ENCODE measurements at places on chromosomes 13 and 19.

DNA sequence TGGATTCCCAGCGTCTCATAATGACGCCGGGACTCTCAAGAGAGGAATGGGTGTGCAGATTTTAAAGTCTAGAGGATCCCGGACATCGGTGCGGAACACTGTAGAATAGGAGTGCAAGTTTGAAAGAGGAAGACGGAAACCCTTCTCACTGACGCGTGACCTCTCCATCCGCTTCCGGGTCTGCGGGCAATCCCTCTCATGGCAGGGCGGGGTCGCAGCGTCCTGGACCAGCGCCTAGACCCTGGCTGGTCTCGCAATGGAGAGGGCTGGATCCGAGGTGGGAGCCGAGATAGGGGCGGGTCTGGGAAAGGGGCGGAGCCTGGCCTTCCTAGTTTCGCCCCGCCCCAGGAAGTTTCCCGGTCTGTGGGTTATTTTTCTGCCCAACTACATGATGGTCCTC, 4.6 kb upstream of the ZNF845 start:
- no peak for DNase-seq

DNA sequence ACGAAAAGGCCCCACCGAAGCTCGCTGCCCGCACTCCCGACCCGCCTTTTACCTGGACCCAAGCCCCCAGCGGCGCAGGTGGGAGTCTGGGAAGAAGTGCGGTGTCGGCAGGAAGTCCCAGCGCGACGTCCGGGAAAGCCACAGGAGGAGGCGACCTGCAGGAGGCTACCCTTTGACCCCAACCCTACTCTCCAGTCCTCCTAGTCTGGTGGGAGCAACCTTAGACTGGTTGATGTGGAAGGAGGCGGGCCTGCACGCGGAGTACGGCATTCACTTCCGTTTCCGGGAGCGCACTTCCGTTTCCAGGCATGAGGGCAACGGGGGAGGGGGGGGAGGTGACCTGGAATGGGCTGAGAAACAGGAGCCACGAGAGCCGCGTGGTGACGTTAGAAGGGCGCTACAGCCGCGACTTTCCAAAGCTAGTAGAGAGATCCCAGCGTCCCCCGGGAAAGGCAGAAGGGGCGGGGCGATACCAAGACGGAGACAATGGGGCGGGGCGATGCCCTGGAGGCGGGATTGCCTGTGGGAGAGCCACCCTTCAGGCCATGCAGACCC, 28.5 kb downstream of the ZNF266 start:
- peak; percentile 43 for DNase-seq

GRCh38 chr13:71772361-71772760, 94.6 kb downstream of the DACH1 start:
- DNase-seq: no peak

DNA sequence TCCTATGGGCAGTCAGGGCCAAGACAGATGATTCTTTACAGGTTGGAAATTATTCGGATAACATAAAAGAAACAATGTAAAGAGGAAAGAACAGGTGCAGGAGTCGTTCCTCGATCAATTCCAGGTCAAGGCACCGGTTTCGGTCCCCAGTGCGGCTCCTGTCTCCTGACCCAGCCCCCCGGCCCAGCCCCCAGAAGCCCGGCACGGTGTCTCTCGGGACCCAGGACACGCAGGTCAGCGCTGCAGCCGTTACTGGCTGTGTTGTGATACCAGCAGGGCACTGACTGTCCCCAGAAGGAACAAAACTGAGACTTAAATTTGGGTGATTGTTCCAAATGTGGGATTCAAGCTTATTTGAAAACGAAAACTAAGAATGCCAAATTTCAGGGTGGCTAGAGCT, 8.5 kb downstream of the RASA3 start:
- no peak for DNase-seq

DNA sequence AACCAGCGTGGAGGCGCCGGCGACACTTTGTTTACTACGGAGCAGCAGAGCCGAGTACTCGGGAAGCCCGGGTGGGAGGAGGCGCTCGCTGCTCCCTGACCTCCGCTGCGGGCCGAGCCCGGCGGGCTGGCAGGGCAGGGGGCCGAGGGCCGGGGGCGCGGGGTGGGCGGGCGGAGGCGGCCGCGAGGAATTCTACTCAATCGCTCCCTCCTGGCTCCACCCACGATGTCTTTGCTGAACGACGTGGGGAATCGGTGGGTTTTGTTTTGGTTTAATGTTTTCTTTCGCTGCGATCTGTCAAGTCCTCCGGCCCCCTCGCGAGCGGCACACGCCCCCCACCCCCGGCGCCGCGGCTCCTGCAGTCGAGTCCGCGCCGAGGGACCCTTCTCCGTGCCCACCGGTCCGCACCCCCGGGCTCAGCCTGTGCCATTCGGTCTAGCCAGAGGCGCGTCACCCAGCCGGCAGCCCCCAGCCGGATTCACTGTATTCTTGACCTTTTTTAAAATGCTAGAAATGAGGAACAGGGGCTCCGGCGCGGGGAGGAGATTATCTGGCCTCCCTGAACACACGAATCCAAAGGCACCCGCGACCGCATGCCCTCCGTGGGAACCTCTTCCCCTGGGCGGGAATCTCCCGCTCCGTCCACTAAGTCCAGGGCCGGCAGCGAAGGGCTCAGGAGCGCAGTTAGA, 636 bp upstream of the FOXO1 start:
- DNase-seq: peak; percentile 27

DNA sequence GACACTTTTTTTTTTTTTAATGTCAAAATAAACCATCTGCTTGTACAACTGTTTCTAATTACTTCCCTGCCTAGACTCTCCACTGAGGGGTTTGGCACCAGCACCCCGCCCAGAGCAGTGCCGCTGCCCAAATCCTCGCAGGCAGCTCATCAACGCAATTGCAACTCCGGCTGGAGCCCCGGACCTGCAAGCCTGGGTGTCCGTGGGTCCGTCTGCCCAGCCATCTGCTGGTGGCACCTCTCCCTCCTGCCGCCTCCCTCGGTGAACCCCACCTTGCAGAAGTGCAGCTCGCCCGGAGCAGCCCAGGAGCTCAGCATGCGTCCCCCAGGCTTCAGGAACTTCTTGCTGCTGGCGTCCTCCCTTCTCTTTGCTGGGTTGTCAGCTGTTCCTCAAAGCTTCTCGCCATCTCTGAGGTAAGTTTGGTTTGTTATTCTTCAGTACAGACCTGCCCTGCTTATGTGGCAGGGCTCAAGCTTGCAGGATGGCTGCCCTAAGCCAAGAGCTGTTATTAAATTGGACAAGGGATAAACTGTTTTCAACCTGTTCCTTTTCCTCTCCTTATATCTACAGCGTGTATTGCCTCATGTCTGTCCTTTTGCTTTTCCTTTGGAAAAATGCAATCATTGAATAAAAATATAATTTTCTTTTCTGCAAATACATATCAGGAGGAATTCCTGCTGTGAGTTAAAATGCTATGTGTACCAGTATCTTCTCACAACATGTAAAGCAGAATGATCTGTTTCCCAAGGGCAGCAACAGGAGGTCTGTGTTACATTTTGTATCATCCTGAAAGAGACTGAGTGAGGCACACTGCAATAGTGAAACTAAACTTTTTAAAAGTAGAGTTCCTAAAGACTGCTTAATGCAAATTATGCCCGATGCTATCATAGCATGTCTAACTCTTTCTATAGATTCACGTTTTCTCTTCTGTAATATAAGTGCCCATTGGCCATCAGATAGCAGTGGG, at the start of gene ITGBL1:
Gene ITGBL1 (plus strand): TSS at position 157 of the 967 bp plus-strand sequence. CDS start 159 bp downstream, at position 316.
- DNase-seq: no peak

- DNase-seq: peak; percentile 44
These were observed 144.5 kb upstream of the ZNF536 start for GRCh38 chr19:30227661-30228112.

GRCh38 chr19:48896191-48896720, 2.3 kb downstream of the TULP2 start:
- DNase-seq: no peak

DNA sequence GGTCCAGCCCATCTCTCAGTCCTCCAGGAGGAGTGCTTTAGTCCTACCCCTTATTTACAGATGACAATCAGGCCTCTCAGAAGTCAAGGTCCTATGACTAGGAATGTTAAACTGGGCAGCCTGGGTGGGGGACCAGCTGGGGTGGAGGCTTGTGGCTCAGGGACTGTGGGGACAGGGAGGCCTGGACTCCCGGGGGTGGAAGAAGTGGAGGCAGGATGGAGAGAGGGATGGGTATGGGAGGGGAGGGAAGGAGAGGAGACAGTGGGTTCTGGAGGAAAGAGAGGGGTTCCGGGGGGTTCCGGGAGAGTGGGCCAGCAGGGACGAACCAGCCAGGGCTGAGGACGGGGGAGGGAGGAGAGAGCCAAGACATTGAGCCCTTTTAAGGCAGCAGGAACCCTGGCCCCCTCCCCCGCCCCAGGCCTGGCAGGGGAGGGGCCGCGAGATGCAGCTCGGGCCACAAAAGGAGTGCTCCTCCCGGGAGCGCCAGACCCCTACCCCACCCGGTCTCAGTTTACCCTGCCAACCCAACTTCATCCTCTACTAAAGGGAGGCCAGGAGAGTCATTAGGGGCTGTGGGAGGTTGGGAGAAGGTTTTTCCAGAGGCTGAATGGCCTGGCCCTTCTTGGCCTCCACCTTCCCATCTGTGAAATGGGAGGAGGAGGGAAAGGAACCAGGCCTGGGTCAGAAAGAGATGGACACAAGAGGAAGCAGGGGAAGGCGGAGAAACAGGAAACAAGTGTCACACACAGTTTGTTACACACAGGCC, 1.7 kb downstream of the DMPK start:
- DNase-seq: no peak

DNA sequence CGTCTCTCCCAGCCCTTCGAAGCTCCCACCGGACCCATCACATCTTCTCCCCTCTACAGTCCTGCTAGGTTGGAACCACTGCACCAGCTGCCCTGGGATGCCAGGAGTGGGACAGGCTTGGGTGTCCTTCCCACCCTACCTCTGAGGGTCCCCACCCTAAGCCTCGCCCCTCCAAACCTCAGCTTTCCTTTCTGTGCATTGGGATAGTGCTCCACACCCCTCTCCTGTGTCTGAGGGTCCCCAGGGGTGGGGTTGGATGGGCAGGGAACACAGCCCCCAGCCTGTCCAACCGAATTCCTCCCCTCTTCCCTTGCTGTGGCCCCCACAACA, 1.9 kb upstream of the BCL3 start:
- no peak for DNase-seq

- no peak for DNase-seq
These were observed 11.7 kb upstream of the MCF2L start for GRCh38 chr13:112957295-112957677.

DNA sequence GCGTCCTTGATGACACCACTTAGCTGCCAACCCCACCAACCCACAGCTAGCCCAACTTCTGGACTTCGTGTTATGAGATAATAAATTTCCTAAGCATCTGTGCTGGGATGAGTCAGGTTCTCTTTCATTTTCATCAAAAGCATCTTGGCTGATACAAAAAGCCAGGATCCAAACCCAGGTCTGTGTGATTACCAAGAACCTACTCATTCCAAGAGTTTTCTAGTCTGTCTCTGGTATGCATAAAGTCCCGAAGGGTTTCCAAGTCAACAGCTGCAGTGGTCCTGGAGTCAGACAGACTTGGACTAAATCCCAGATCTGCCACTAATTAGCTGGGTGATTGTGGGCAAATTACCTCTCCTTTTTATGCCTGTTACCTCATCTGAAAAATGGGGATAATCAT, 55.5 kb upstream of the SERP2 start:
- DNase-seq: no peak
